ENCODE measurements at places on chromosomes 5 and 9.

DNA sequence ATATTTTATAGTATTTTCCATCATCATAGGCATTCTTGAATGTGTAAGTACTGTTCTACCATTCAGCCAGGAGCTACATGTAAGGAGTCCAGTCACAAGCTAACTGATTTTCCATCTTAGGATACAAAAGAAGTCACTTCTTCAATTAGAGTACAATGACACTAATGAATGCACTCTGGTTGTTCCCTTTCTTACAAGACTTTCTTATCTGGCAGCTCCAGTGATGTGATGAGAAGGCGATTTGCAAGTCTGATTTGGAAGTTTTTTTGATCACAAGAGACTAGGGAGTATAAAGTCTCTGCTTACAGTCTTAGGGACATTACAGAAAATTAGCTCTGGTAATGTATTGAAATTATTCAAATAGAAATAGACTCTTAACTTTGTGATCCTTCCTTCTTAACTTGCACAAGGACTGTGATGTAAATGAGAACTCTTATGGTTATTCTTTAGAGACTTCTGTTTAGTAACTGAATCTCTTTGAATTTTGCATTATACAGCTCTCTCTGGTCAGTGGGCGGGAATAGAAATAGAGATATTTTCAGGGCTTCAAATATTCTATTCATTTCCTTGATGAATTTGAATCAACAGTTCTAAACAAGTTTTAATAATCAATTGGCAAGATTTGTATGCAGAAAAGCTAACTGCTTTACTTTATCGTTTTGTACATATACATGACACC lies 130.4 kb upstream of the CDH6 start:
- no peak for DNase-seq

DNA sequence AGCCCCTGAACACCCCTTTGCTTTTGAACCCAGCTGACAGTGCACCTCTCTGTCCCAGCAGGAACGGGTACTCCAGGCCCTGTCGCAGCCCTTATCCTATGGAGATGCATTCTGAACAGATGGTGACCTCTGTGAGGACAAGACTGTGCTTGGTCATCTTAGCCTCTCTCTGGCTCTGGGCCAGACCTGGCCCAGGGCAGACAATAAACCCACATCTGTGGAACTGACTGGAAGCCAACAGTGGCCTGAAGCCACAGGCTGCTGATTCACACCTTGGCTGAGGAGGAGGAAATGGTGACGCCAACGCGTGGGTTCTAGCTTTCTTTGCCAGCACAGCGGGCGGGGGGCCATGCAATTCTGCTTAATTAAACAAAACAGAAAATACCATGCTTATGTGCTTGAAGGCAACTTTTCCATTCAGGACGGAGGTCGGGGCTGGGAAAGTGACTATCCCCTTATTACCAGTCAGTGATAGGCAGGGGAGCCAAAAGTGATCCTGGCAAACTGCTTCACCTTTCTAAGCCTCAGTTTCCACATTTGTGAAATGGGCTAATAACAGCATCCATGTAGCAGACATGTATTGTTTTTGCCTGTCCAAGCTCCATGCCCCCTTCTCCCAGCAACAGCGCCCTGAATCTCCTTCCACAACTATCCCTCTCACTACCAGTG lies 10.8 kb downstream of the SH3PXD2B start:
- DNase-seq = peak; percentile 100

DNA sequence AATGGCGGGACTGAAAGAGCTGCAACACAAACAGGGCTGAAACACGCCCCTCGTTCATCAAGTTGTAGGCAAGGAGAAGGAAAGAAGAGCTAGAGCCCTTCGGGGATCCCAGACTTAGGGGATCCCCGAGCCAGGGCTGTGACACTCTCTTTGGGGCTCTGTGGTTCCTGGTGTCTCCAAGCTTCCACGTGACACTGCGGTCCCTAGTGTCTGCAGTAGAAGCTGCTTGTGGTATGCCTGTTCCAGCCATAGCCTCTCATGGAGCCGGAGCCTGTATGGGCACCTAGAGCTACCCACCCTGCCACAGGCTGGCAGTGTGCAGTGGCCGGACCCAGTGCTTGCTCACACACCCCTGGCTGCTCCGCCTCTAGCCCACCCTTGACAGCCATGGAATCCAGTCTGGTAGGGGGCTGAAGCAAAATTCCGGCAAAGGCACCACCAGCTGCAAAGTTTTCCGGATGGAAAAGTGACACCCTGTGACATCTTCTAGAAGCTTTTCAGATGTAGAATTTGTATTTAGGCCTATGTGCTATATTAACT lies 1439.6 kb upstream of the ACO1 start:
- no peak for DNase-seq

GRCh38 chr9:21764846-21765245 lies 37.6 kb upstream of the MTAP start:
- peak; percentile 34 for DNase-seq

DNA sequence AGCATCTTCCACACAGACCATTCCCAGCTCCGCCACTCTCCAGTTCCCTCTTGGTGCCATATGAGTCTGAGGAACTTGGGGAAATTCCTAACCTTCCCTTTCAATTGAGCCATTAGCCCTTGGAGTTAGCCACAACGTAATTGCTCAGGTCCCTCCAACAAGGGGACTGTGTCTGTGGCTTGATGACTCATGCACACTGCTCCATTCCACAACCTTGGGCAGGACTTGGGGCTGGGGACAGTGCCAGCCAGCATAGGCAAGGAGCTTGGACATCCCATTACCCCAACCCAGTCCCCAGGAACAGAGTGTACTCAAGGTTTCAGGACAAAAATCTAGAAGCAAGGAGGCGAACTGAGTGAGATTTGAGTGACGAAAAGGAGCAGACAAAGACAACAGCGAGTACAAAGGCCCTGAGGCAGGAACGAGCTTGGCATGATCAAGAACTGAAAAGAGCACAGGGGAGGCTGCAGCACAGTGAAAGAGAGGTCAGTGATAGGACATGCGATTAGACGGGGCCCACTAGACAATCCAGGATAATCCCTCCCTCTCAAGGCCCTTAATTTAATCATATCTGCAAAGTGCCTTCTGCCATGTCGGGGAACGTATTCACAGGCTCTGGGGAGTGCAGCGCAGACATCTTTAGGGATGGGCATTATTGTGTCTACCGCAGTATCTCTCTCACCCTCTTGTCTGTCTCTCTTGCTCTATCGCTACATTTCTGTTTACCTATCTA lies 16.0 kb upstream of the JADE2 start:
- peak; percentile 35 for DNase-seq

GRCh38 chr5:172646716-172647285 lies 5.7 kb downstream of the NEURL1B start:
- DNase-seq = no peak

- DNase-seq = no peak
These were observed 42.7 kb downstream of the TNPO1 start for GRCh38 chr5:72859127-72859526.

- no peak for DNase-seq
These were observed 57.6 kb downstream of the ZSWIM6 start for GRCh38 chr5:61389609-61390008.

GRCh38 chr5:180141068-180141660 lies 67.8 kb downstream of the RASGEF1C start:
- DNase-seq = no peak

DNA sequence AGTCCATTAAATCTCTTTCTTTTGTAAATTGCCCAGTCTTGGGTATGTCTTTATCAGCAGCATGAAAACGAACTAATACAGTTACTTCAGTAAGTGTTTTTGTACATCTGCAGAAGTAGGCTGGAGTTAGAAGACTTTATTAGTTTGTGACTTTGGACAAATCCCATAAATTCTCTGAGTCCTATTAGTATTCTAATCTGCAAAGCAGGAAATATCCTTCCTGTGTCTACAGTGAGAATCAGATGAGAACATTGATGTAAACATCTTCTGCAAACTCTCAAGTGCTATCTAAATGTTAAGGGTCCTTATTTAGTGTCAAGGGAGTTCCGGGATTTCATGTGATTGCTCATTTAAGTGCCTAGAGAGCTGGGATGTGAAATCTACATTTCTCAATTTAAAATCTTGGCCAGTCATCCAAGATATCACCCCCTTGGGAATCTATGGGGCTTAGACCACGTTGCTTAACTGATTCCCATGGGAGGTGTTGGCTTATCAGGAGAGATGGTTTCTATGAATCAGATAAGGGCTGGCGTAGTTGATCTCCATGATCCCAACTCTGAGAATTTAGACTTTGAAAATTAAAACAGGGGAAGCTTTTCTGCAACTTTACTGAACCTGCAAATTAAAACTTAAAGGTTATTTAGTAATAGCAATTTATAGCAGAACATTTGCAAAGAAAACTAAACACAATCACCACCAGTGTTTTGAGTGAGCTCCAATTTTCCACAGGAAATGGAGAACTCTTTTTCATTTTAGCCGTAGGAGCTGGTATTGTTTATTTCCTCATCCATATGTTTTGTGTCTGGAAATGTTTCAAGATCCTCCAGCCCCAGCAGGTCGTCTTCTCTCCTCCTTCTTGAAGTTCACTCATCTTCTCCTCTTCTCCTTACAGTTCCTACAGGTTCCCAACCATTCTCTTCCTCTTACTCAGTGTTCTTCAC lies 241.6 kb upstream of the CD180 start:
- DNase-seq = peak; percentile 61

- no peak for DNase-seq
These were observed 49.9 kb downstream of the LMX1B start for GRCh38 chr9:126663661-126664072.

DNA sequence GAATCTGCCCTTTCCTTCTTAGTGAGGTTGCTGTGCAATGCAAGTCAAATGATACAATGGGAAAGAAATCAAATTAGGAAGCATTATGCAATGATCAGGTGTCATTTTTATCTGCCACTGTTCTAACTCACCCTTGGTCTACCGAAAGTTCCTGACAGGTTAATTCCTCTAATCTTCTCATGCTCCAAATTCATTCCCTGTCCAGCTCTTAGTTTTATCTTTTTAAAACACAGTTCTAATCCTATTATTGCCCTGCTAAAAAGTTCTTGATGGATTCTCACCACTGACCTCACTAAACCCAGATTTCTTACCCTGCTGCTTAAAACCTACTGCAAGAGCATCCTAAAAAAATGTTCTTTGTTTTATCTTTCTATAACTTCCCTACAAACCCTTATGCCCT lies 1000.9 kb downstream of the CDH18 start:
- DNase-seq = no peak

GRCh38 chr5:228886-229285 lies 10.8 kb downstream of the SDHA start:
- DNase-seq = no peak

DNA sequence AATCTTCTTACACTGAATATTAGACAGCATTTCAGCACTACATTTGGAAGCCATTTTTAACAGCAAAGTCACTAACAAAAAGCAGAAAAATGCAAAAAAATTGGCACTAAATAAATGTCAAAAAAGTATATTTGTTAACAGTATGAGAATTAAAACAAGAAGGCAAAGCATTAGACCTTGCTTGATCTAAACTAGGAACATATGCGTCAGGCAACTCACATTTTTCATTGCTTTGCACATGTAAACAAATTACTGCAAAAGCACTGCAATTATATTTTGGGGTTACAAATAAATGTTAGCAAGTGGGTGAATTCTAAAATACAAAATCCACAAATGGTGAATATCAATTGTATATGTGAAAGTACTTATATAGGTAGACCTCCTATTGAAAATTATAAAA lies 49.0 kb upstream of the RAPGEF6 start:
- DNase-seq = no peak

- no peak for DNase-seq
These were observed 117.9 kb downstream of the SGCD start for GRCh38 chr5:156444753-156445291.

Data from fibroblast of mammary gland (primary cell).